CD4-positive, alpha-beta T cell treated with Interleukin-17A for 1 hour (primary cell): ENCODE measurements at places on chromosomes 1 and 21.

GRCh38 chr1:7077136-7077535 is 291.9 kb downstream of the CAMTA1 start:
- DNase-seq: no peak

DNA sequence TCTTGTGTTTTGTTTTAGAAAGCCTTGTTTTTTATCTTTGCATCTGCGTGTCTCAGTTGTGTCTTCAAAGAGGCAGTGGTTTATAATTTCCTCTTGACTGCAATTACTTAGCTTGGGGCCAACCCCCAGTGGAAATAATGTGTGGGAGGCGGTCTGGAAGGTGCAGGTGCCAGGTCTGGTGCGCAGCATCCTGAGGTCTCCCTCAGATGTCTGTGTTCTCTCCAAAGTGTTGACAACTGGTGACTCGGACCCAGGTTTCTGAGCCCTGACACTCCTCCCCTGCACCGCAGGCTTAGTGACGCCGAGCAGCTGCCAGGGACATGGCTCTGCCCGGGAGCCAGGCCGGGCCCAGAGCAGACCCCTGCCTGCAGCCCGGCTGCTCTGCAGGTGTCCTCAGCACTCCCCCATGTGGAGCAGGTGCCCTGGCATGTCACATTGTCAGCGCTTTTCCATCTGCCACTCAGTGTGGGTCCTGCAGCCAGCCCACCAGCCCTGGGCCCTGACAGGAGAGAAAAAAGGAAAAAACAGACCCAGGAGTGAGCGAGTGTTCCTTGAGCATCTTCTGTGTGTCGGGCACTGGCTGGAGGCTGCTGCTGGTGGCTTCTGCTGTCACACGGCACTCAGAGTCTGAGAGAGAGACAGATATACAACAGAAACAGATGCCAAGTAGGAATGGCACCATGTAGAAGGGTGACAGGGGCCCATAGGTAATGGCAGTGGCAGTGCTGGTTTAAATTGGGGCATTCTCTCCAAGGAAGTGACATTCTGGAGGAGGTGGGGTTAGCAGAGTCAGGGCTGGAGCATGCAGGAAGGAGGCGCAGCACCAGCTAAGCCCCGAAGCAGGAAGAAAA is 24.8 kb upstream of the SELENON start:
- peak; percentile 86 for DNase-seq

GRCh38 chr21:43778469-43779335 is 2.6 kb upstream of the CSTB start:
- DNase-seq: peak; percentile 25

DNA sequence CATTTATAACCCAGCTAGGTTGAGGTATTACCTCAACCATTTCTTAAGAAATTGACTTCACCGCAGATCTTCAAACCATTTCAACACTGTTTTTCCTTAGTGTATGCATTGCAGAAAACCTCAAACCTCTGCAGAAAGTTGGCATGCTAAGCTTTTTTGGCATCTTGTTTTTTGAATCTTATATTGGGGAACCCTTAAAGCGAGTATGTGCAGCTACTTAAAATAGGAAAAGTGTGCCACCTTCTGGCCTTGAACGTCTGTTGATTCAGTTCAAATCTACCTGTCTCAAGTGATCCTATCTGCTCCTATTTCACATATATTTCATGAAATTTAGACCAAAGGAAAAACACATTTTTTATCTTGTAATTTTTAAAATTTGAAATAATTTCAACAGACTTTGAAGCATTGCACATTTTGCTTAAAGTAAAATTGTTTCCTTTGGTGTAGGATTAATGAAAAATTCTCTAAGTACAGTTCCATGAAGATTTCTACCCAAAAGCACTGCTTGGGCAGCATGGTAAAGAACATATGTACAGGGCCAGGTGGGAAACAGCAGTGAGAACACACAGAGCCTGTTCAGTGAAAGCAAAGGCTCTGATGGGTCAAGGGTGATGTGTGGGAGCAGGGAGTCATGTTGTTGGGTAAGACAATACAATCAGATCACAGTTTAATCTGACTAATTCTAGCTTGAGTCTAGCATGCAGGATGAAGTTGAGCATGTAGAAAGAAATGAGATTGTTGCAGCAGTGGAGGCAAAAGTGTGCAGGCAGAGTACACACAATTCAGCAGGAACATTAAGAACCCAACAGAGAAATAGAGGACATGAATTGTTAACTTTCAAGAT is 17.2 kb downstream of the HENMT1 start:
- peak; percentile 79 for DNase-seq

DNA sequence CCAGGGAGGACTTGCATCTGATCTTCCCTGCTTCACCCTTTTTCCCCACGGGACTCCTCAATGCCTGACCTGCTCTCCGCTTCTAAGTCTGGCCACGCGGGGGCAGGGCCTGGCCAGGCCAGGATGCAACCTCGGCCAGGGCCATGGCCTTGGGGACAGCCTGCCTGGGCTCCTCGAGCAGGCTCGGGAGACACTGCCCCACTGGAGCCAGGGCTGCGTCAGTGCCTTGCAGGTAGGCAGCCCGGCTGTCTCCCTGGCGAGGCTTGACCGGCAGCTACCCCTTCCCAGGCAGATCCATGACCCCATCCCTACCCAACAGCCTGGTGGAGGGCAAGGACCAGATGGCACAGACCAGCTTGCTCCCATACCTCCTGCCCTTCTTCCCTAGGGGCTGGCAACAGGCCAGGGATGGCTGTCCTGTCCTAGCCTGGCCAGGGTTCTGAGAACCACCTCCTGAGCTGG is 2.7 kb upstream of the PRDM16 start:
- no peak for DNase-seq

DNA sequence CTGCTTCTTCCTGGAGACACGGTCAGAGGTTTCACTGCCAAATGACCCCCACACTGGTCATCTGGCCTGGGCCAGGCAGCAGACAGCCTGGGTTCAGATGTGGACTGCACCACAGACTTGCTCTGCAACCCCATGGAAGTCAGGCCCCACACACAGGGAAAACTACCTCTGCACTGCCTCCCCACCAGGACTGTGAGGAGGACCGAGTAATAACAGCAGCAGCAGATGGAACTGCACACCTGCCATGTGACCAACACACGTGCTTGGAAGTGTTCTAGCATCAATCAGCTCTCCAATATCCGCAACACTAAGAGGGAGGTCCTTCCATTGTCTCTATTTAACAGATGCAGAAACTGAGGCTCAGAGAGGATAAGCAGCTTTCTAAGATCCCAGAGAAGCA is 51.4 kb downstream of the SLC9A1 start:
- DNase-seq: no peak

DNA sequence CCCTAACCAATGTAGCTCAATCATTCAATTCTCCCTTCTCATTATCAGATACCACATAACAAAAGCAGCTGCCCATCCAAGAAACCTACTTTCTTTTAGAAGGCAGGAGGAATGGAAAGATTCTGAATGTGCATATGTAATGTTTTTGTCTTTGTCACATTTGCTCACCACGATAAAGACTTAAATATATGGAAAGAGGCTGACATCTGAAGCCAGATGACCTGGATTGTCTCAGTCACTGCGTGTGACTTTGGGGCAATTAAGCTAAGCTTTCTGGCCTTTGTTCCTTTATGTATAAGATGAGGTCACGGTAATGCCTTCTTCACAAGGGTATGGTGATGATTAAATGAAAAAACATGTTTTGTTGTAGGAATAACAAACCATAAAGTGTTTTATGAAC is 42.6 kb downstream of the LRRC52 start:
- DNase-seq: no peak

DNA sequence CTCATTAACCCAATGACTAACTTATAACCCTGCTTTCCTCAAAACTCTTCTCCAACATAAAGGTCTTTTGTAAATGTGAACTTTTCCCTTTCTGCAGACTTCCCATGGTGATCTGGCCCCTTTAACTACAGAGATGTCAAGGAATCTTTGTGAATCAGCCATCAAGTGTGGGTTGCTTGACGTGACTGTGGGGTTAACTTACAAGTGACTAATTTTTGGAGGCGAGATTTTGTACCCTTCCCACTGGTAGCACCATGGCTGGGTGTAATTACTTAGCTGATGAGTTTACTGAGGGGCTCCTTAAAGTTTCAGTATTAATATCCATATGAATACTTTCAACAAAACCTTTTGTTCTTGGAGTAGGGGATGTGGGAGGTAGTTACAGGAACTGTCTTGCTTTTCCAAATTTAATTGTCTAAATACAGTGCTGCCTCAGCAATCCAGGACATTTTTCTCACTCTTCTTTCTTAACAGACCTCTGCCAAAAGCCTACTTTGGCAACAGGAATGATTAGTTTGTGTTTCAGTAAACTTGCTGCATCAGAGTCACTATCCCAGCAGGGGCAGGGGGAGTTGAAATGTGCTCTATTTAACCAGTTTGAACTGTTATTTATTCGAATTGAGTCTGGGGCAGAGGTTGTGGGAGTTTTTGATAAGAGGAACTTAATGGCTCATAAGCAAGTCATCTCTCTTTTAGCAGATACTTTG is 217.3 kb upstream of the FGGY start:
- no peak for DNase-seq

DNA sequence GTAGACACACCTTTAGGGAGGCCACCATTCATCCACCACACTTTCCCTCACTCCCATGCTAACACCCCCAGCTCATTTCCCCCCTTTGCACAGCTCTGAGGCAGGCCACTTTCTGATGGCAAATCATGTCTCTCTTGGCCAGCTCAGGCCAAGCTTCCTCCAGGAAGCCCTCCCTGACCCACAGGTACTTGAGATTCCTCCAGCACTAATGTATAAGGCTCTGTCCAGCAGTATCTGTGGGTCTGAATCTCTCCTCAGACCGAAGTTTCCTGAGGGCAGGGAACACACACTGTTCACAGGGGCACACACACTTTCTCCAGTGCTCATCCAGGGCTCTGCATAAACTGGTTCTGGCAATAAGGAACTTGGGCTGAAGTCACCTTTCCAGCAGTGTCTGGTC is 19.2 kb downstream of the LGR6 start:
- no peak for DNase-seq

- no peak for DNase-seq
These were observed 9.3 kb downstream of the C1QB start for GRCh38 chr1:22662318-22662717.

DNA sequence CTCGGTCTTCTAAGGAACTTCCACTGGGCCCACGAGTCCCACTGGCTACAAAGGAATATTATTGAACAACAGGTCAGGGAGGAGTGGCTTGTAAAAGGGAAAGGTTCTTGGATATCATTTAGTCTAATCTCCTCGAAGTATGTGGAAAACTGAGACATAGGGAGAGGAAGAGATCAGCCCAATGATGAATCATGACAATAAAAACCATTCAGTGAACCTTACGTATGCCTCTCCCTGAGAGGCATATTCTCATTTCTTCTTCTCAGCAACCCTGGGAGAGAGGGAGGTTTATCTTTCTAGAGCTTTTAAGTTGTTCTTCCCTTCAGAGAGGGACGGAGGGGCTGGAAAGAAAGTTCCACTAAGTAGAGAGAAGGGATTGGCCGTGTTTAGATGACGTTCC is 5.3 kb upstream of the MOB3C start:
- DNase-seq: no peak

DNA sequence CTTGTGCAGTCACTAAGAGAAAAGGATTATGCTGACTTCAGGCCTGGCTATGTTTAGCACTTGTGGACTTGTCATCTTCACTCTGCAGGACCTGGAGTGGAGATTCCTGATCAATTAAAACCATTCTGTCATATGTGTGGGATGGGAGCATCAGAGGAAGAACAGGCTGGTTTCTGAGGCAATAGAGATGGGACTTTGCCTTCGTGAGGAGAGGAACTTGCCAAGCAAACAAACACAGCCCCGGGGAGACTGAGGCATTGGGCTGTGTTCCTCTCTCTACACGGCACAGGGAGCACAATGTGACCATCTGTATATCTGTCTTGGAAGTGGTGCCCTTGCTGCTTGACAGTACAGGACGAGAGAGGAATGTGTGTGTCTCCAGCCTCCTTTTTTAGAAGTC is 23.1 kb downstream of the VASH2 start:
- DNase-seq: no peak

GRCh38 chr1:99749504-99750347 is 16.7 kb downstream of the FRRS1 start:
- DNase-seq: peak; percentile 22
